ENCODE measurements at places on chromosomes 5 and 9. TPM values are rescaled to one million over a fixed set of nuclear protein-coding genes. Genes with fewer than 3 reads are reported as not detected.

Gene VCAN
- total RNA-seq, result 217 TPM

Gene CHSY3
- total RNA-seq, result 5.8 TPM

Gene SLC25A48
- total RNA-seq, result not detected

Gene PDE6A
- not detected for total RNA-seq

Gene DEPDC1B
- 1.3 TPM for total RNA-seq

Gene TMEM252
- not detected for total RNA-seq

Gene SLC6A19
- total RNA-seq, result not detected

Gene SPINK7
- total RNA-seq, result not detected

Gene SH2D3C
- total RNA-seq, result 41.9 TPM

Gene ANKS6
- total RNA-seq, result 23.4 TPM

Gene SERINC5
- 57.0 TPM for total RNA-seq

Gene CBY3
- not detected for total RNA-seq

Gene SPATA31C1
- total RNA-seq, result not detected

Gene TCF7
- 4.8 TPM for total RNA-seq
